ENCODE measurements at places on chromosomes 11 and 22.

- DNase-seq, result no peak
These were observed 1321.7 kb downstream of the TBC1D22A start for GRCh38 chr22:48084041-48084728.

GRCh38 chr11:10500757-10501684 is 40.0 kb downstream of the RNF141 start:
- no peak for DNase-seq

DNA sequence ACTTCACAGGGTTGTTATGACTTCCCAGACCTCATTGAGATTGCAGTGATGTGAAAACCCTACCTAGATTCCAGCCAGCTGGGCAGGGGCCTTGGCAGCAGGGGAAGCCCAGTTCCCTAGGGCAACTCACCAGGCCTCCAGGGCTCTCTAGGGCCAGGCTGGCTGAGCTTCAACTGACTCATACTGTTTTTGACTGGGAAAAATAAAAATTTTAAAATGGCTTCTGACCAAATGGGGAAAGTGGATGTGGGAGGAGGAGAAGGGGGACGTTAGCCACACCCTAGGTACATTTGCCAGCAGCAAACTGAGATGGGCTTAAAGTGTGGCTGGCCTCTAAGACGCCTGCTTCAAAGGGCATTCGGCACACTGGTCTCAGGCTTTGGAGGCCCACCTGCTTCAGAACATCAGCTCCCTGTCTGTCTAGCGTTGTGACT is 39.0 kb downstream of the BMAL1 start:
- no peak for DNase-seq

DNA sequence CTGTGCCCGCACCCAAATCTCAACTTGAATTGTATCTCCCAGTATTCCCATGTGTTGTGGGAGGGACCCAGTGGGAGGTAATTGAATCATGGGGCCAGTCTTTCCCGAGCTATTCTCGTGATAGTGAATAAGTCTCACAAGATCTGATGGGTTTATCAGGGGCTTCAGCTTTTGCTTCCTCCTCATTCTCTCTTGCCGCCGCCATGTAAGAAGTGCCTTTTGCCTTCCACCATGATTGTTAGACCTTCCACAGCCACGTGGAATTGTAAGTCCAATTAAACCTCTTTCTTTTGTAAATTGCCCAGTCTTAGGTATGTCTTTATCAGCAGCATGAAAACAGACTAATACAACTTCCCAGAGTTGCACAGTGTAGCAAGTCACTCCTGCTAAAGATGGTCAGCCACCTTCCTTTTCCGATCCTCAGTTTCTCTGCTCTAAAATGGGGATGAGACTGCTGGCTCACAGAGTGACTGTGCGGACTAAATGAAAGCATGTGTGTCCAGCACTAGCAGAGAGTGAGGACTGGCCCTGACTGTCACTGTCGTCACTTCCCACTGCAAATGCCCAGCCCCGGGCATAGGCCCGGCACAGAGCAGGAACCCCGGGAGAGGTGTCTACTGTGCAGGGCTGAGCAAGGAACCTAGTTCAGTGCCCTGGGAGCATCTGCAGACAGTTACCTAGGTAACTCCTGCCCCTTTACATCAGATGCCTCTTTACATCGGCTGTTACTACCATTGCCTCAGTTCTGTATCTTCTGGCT is 9.5 kb downstream of the TSKU start:
- DNase-seq, result no peak

DNA sequence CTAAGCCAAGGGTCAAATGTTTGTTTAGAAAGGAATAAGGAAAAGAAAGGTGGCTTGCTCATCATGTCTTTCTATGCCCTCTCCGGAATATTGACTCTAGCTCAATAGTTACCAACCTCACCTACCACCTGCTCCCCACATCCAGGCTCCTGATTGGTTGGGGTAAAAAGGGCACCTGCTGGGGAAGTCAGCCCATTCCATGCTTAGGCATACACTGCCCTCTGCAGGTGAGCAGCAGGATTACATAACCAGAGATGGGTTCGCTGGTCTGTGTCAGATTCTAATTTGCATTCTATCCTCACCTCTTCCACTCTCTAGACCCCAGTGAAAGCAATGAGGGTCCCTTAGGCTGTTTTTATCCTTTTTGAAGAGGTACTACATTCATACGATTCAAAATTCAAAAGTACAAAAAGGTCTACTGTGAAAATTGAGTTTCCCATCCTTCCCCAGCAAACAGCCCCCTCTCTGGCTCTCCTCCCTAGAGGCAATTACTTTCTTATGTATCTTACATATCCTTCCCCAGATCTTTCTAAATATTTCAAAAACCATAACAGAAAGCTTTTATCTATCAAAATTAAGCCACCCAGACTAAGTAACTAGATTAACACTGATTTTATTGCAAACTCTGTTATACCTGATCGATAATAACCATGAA is 98.0 kb upstream of the ASPHD2 start:
- peak; percentile 77 for DNase-seq

GRCh38 chr11:82864268-82864667 is 36.0 kb downstream of the PRCP start:
- peak; percentile 27 for DNase-seq
